ENCODE measurements at places on chromosomes 7 and 10.

GRCh38 chr7:68904630-68905029 lies 693.6 kb upstream of the AUTS2 start:
- DNase-seq, result no peak

- no peak for DNase-seq
These were observed 207.8 kb upstream of the ETV1 start for GRCh38 chr7:14197280-14197679.

DNA sequence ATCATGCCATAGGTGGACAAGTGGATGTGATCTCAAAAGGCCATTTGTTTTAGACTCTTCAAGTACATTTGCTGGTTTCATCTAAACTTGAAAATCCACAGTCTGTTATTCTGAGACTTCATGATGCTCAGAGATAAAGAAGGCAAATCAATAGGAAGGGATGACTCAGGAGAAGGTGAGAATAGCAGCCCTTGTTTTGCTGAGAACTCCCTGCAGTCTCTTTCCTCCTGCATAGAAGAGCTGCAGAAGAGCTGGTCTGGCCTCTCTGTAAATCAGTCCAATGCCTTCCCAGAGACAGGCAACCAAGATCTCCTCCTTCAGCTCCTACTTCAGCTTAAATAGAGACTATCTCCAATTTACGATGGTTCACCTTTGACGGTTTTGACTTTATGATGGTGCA lies 4.0 kb upstream of the BAIAP2L1 start:
- DNase-seq, result no peak

GRCh38 chr7:33982425-33982786 lies 77.1 kb downstream of the BMPER start:
- no peak for DNase-seq

GRCh38 chr10:132941640-132942051 lies 724 bp downstream of the CFAP46 start:
- DNase-seq, result no peak
